Immature natural killer cell (primary cell): ENCODE measurements at places on chromosomes 2 and 18.
A peak's percentile ranks its signal among the peaks of the same experiment; 100 is the strongest.

DNA sequence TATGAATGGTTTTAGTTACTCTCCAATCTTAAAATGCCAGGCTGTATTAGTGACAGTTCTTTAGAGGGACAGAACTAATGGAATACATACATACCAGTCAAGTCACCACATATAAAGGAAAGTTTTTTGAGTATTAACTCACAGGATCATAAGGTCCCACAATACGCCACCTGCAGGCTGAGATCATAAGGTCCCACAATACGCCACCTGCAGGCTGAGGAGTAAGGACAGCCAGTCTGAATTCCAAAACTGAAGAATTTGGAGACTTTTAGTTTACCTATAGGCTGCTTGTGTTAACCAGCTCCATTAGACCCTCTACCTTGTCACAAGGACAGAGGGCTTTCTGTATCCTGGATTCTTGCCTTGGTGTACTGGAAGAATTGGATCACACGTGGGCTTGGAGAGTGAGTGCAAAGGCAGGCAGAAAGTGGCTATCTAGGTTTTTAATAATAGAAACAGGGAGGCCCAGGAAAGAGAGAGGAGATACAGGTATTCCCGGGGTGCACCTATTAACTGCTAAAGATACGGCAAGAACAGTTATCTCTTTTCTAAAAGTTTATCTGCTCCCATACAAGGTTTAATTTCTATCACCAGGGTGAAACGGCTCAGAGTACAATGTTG, 234.9 kb upstream of the CYRIA start:
- DNase-seq, result no peak

- DNase-seq, result peak; percentile 39
Measured at GRCh38 chr18:34661464-34662087, 48.5 kb upstream of the DTNA start.

- no peak for DNase-seq
Measured at GRCh38 chr2:61452392-61452791, 18.5 kb downstream of the USP34 start.

GRCh38 chr2:71462056-71462605, 8.8 kb downstream of the DYSF start:
- no peak for DNase-seq

GRCh38 chr2:191169456-191170300, 18.9 kb upstream of the STAT4 start:
- DNase-seq, result no peak

- DNase-seq, result no peak
Measured at GRCh38 chr18:43581936-43582519, 304.7 kb upstream of the SYT4 start.

DNA sequence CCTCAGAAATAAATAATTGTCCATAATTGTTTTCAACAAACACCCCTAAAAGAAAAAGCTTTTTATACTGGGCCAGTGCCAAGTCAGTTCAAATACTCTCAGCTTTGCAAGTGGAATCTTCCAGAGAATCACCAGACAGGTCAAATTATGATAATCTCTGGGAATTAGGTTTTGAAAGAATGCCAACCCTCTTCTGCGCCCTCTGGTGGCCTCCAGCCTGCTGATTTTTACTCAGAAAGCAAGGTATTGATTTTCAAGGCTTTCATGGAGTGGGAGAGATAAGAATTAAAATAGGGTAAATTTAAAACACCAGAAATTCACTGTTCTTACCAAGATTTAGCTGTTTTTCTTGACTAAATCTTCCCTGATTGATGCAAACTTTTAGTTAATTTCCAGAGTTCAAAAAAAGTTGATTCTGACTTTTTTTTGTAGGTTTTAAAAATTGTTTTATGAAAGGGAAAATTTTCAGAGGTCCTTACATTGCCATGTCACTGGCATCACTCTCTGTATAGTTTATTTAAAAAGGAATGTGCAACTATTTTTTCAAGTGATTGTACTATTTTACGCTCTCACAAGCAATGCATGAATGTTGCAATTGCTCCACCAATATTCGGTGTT, 282.9 kb upstream of the TNP1 start:
- no peak for DNase-seq

DNA sequence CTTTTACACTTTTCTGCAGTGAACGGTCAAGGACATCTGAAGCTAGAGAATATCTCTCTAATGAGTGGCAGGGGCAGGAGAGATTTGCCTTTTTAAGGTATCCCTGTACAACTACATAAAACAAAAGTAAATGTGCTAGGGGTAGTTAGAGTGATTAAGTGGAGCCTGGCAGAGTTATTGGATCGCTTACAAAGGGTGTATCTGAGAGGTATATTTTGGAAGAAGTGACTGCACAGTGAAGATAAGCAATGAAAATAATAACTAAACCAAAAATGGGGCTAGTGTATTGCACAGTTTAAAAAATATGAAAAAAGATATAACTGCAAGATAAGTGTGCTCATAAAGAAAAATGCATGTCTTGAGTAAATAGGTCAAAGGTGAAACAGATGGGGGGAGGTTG, 193.5 kb upstream of the EPC2 start:
- DNase-seq, result no peak

GRCh38 chr2:137826373-137827372, 137.6 kb upstream of the HNMT start:
- no peak for DNase-seq

DNA sequence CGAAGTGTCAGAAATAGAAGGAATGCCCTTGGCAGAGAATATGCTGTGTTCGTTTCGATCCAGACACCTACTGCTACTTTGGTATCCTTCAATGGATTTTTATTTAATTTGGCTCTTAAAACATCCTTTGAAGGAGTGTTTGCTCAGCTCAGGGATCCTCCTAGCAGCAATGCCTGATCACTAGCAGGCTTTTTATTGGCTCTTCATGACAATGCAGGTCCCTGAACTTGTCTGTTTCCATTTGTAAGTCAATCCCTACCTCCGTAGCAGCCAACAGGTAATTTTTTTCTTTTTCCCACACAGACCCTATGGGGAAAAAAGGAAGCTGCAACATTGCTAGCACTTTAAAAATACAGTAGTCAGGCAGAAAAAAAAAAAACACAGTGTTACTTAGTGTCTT, 366.2 kb upstream of the LRRTM1 start:
- no peak for DNase-seq

DNA sequence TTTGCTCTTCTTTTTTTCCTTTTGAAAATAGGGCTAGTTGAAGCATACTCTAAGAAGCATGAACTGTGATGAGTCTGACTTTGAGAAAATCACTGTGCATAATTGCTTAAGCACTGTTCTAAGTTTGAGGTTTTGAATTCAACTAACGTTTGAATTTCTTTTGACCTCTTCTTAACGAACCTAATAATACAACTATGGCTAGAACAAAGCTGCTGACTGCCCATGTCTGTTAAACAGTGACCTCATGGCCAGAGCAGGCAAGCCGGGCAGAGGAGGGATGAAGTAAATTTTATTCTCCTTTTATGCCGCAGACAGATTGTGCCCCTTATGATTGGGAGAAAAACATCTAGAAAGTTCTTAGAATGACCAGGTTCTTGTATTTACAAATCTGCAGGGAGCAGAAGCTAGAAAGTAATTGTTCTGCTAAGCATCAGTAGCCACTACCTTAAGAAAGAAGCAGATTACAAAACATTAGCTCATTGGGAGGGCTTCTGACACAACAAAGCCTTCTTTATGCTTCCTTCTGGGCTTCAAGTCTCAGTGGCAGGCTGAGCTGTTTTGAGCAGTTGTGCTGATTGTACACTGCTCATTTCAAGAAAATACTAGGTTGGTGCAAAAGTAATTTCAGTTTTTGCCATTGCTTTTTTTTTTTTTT, 97.8 kb upstream of the RASGRP3 start:
- no peak for DNase-seq

DNA sequence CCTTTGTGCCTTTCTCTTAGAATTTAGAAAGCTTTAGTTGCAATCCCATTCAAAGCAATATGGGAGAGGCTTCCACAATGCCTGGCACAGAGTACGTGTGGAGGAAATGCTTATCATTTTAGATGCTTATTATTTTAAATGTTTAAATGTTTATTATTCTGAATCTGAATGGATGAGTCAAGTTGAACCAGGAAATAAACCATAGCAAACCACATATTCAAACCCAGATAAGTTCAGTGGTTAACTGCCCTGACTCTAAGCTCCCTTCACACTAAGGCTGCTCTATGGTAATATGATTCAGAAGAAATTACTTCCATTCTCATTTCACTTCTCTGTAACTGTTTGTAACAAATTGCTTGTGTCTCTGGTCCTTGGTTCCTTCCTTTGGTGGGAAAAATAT, 5.2 kb upstream of the PPP4R1 start:
- DNase-seq, result no peak

DNA sequence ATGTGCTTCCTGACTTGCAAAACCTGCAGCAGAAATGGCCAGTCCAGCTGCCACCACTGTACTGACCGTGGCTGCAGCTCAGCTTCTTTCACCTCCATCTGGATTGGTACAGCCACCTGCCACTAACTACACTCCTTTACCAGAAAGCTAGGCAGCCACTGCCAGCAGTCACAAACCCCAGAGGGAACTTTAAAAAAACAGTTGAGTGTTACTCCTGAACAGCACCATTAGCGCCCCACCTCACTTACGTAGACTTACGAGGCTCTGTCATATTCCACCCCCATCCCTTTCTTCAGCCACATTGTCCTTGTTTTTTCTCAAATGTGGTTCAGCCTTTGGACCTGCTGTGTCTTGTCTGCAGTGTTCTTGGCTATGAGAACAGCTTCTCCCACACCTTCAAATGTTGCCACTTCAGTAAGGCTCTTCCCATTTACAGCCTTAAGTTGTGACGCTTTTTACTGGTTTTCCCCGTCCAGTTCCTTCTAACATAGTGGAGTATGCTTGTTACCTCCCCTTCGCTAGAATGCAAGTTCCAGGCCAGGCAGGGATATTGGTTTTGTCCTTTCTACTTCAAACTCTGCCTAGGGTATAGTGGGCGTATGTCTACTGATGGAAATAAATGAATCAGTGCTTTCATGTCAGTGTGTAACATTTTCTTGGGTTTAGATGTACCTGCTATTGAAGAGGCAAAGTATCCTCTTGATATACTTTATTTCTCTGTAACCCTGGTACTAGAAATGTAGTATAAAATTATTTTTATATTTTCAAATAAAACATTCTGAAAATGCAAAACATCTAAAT, 17.0 kb downstream of the HNRNPA3 start:
- DNase-seq, result no peak

DNA sequence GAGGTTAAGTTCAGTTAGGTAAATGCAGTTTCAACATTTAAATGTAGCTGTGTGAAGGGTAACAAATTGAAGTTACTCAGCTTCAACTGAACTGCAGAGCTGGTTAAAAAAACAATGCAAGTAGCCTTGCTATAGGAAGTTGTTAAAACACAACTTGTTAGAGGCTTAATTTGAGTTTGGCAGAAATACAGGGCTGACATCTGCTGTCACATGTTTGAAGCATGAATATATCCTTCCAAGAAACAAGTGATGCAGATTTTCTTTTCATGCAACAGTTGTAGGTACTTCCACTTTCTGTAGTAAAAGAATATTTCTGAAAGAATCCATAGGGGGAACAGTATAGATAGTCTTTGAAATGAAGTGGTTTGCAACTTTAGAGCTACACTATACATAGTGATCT, 208.7 kb upstream of the RASGRP3 start:
- DNase-seq, result no peak

- DNase-seq, result no peak
Measured at GRCh38 chr2:71001981-71002570, 7.4 kb upstream of the TEX261 start.

DNA sequence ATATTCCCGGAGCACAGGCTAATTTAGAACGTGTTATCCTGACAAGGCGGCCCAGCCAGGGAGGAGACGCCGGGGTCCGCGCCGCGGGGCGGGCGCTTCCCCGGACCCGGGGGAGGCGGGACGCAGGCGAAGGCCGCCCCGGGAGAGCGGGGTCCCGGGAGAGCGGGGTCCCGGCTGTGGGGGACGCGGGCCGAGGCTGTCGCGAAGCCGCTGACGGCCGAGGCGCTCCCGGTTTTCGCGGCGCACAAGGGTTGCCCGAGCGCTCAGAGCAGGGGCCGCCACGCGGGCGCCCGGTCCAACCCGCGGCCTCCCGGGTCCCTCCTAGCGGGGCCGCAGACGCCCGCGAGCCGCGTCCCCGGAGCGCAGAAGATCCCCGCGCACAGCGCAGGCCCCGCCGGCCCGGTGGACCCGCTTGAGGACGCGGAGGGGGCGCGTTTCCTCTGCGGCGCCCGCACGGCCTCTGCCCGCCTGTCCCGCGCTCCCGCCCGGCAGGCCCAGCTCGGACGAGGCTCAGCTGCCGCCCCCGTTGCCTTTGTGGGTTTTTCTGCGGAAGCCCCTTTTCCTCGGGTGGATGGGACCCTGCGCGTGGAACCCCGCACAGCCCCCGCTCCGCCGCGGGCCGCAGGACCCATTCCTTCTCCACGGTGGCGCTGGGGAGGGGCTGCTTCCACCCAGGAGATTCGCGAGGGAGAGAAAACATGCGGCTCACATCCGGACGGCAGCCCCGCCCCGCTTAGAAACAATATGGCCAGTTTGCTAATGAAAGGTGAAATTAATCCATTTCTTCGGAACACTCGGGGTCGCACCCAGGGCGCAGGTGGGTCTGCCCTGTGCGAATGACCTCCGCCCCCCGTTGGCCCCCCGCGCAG, 9.6 kb upstream of the KCNG2 start:
- DNase-seq, result no peak

DNA sequence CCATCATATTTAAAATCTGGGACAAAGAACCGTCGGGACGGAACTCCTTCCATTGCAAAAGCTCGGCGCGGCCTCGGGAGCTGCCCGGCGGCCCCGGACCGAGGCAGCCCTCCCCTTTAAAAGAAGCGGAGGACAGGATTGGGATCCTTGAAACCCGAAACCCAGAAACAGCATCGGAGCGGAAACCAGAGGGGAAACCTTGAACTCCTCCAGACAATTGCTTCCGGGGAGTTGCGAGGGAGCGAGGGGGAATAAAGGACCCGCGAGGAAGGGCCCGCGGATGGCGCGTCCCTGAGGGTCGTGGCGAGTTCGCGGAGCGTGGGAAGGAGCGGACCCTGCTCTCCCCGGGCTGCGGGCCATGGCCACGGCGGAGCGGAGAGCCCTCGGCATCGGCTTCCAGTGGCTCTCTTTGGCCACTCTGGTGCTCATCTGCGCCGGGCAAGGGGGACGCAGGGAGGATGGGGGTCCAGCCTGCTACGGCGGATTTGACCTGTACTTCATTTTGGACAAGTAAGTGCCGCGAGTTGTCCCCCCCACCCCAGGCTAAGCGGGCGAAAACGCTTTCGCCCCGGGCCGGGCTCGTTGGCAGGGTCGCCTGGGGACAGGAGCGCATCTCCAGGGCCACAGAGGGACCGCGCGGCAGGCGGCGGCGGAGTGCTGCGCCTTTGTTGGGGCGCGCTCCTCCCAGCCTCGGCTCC, at the start of gene ANTXR1:
Gene ANTXR1 (plus strand): TSS at position 38 of the 698 bp plus-strand sequence. CDS start 321 bp downstream, at position 359.
- DNase-seq, result peak; percentile 3

- DNase-seq, result no peak
Measured at GRCh38 chr2:96498021-96498431, 7.1 kb downstream of the NEURL3 start.
